ENCODE measurements at places on chromosomes 3 and 15.

- no peak for DNase-seq
Observed at GRCh38 chr3:101809178-101810021, 30.4 kb downstream of the NXPE3 start.

DNA sequence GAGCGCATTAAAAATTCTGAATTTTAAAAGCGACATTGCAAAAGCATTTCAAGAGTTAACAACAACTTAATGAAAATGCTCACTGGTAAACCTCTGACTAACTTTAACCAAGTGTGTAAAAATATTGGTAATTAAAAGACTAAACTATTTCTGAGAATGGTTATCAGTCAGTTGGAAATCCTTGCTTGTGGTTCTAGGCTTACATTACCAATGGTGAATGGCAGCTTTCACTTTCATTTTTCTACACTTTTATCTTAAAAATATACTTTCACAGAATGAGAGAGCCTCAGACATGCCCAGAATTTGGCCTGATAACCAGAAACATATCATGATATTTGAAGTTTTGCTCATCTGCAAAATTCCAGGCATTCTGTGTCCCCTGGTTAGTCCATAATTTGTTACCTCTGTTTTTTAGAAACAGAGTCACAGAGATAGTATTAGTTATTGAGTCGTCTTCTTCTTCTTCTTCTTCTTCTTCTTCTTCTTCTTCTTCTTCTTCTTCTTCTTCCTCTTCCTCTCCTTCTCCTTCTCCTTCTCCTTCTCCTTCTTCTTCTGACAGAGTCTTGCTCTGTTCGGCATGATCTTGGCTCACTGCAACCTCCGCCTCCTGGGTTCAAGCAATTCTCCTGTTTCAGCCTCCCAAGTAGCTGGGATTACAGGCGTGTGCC is 5.5 kb upstream of the RNF111 start:
- DNase-seq, result no peak

GRCh38 chr3:108103040-108103751 is 12.4 kb upstream of the CD47 start:
- no peak for DNase-seq

GRCh38 chr15:58447271-58448010 is 15.7 kb downstream of the LIPC start:
- DNase-seq, result no peak

DNA sequence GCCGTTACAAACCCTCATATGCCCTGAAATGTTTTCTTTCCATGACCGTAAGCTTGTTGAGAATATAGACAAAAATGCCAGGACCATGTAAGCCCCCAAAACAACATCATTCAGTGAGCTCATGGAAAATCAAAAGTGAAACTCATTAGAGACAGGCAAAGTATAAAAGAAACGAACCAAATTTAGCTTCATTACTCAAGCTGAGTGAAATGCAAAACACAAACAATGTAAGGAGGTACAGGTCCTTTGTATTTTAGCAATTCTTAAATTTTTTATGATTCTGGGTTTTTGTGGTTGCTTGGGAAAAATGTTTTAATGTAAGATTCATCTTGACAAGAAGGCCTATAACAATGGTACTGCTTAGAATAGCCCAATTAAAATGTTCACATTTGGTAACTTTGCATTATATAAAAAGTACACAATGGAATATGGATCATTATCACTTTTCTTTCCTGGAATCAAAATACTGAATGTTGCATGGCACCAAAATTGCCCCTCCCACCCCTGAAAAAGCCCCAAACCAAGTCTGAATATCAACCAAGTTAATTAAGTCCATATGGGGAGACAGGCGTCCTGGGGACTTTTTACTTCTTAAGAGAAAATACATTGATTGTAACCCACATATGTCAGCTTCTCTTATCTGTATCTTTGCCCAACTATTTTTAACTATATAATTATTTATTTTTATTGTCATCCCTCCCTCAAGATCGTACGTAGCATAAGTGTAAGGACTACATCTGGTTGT is 247.7 kb upstream of the CDIN1 start:
- no peak for DNase-seq

DNA sequence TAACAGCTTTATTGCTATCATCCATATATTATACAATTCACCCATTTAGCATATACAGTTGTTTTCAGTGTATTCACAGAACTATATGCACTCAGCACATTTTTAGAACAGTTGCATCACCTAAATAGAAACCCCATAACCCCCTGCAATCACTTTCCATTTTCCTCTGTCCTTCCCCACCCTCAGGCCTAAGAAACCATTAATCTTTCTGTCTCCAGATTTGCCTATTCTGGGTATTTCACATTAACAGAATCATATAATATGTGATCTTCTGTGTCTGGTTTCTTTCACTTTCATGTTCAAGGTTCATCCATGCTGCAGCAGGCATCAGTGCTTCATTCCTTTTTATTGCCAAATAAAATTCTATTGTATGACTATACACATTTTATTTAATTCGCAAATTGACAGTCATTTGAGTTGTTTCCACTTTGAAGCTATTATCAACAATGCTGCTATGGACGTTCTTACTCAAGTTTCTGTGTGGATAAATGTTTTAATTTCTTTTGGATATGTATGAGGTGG is 39.8 kb downstream of the ADAMTS17 start:
- no peak for DNase-seq

DNA sequence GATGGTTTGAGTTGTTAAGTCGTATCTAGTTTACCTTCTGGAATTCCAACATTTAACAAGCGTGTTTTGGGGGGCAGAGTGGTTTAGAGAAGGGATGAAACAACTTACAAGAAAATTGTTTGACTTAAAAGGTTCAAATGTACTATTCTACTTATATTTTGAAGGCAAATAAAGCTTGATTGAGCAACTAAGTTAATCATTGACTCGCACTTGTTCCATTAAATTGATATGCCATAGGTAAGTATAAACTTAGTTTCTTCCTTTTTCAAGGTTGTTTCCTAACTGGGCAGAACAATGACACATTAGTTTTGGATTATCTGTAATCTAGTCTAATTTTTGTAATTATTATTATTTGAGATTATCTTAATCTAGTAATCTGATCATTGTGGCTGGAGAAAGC is 48.3 kb upstream of the CPNE4 start:
- DNase-seq, result no peak

GRCh38 chr3:115401851-115402501 is 221.3 kb upstream of the GAP43 start:
- DNase-seq, result no peak

GRCh38 chr3:14319654-14320182 is 82.7 kb upstream of the SLC6A6 start:
- DNase-seq, result no peak

- DNase-seq, result no peak
Observed at GRCh38 chr3:179546814-179547241, 15.9 kb upstream of the ACTL6A start.

DNA sequence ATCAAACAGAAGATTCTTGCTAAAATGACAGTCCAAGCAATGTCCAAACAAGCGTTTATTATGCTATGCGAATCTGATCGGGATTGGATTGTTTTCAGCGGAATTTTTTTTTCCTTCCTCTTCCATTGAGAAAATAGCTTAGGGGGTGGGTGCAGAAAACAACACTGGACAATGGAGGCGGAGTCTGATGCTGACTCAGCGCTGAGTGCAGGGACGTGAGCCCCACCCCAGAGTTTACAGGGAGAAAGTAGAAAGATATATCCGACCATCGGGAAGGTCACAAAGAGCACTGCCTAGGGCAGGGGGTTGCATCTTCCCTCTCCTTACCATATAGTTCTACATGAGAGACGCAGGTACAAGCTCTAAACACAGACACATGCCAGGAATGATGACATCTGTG is 117.0 kb downstream of the FOXP1 start:
- no peak for DNase-seq

GRCh38 chr3:29721789-29722188 is 440.9 kb downstream of the RBMS3 start:
- DNase-seq, result no peak

DNA sequence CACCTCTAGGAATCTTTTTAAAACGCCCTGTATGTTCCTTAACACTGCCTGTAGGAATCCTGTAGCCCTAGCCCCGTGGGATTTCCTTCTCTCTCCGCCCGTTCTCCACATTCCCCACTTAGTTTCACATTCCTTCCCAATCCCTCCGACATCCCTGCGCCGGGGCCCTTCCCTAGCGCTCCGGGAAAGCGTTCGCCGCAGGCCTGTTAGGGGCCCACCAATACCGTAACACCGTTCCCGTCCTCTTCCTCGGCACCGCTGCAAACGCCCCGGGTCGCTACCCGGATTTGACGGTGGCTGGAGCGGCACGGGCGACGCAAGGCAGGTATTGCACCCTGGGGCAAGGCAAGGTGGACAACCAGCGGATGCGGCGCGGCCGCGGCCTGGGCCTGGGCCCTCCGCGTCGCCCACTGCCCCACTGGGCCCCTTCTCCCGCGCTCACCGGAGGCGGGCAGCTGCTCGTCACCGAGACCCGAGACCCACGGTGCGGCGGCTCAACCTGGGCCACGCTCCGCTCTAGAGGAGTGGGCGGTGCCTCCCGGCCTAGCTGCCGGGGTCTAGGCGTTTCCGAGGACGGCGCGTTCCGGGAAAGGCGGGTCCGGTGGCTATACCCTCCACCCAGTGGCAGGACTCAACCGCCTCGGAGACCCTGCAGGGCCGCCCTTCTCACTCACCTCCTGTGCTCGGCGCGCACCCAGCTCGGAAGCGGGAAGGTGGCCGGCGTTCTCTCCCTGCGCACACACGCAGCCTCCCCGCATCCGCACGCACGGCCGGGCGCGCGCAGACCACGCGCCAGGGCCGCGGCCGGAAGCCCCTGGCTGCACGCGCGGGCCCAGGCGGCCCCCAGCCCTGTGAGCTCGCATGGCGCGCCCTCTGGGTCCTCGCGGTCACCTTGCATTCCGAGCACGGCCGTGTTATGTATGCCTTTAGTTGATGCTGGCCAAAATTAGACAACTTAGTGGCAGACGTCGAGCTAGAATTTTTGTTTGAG is at the start of gene B3GALNT1:
TSS of gene B3GALNT1 (minus strand) at position 789 of the 991 bp plus-strand sequence. CDS start 18,595 bp downstream, outside the sequence.
- DNase-seq, result peak; percentile 67

DNA sequence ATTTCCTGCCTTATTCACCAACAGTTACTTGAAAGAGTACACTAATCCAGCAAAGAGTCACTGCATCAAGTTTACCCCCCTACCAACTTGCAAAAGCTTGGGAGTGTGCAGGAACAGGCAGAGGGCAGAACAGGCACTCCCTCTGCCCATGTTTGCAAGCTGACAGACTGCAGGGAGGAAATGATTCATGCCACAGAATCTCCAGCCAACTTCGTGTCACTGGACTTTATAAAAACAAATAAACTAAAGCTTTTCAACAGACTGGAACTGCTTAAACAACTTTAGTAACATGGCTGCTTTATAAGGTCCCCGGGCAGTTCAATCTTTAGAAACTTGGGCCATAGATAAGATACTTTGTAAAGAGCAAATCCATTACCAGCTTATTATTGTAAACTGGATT is 129.5 kb downstream of the THRB start:
- no peak for DNase-seq

DNA sequence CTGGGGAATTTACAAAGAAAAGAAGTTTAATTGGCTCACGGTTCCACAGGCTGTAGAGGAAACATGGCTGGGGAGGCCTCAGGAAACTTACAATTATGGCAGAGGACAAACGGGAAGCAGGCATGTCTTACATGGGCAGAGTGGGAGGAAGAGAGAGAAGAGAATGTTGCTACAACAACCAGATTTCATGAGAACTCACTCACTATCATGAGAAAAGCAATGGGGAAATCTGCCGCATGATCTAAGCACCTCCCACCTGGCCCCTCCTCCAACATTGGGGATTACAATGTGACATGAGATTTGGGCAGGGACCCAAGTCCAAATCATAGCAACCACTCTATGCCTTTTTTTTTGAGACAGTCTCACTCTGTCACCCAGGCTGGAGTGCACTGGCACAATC is 28.8 kb downstream of the PCNP start:
- DNase-seq, result no peak

GRCh38 chr15:99224372-99225214 is 24.8 kb downstream of the TTC23 start:
- no peak for DNase-seq

DNA sequence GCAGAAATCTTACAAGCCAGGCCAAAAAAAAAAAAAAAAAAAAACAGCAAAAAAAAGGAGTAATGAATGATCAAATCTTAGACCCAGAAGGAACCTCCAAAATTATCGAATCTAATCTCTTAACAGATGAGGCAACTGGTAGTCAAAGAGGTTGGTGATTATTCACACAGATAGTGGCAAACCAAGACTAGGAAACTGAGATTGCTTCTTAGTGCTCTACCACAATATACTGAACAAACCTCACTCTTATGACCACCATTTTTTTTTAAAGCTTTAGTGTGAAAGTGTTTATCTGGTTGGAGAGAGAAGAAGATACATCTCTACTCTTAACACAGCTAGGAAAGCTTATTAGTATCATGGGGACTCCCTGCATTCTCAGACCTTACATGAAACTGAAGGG is 17.3 kb downstream of the ATOSA start:
- no peak for DNase-seq

DNA sequence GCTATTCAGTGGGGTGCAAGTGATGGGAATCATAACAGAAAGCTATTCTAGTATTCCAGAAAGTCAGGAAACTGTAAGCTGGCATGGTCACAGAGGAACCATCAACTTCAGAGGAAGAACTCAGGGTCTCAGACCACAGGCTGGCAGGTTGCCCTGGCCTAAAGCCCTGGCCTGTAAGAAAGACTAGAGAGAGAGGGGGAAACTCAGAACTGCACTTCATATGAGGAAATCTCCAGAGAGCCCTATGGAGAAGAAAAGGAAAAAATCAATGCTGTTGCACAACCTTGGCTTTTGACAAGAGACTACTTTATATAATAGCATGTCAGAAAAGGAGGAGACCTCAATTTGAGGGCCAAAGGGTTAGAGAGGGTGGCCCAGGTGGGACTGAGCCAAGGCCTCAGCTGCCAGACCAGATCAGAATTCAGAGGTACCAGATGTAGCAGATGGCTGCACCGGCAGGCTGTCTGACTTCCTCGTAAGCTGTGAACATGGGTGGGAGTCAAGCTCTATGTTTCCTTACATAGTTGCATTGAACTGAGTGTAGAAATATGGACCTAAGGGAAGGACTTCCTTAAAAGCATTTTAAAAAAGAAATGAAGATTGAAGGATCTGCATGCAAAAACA is 333.8 kb downstream of the PDCD6IP start:
- no peak for DNase-seq

DNA sequence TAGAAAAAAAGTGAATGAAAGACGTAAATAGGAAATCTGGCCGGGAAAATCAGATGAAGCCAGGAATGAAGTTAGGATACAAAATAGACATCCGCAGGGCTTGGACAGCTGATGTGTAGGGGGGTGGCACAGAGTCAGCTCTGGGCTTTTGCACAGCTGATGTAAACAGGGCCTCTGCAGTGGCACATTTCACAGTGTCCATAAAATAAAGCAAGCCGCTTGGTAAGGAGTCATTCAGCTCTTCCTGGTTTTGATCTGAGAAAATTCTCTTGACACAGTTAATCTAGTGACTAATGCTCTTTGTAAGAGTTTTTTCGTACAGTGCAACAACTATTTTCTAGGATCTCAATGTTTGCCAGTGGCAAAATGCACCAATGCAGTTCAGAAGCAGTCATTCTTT is 153.3 kb downstream of the USP13 start:
- DNase-seq, result no peak

DNA sequence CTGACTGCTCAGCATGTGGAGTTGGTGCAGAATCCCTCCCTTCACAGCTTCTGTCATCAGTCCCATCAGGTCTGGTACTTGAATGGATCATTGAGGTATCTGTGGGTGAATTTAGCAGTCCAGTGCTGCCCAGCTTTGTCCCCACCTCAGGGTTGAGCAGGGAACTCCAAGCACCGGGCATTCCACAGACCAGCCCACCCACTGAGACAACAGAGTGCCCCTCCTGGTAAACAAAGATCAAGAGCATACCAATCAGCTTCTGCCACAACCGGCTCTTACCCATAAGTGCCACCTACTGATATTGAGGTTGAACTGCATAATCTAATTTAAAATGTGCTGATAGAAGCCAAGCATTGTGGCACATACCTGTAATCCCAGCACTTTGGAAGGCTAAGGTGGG is 57.1 kb upstream of the FXR1 start:
- DNase-seq, result no peak

All from sigmoid colon (tissue), 7 donors.